ENCODE measurements at places on chromosomes 4 and X.

DNA sequence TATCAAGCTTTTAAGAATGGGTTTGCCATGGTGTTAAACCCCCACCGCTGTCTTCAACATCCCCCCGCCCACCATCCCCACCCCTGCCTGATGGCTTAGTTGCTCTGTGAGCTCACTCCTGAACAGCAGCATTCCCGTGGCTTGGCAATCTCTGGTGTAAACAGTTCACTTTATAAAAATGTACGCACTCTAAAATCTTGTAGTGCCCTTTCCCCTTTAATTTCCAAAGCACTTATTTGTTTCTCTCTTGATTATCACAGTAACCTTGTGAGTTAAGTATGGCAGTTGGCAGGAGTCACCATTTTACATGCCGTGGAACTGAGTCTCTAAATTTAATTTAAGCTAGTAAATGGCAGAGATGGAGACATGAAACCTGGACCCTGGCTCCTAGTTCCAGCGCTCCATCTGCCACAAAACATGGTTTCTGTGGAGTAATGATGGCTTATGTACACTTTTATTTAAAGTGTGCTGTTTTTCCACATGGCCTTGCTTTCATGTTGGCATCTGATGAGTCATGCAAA is 123.1 kb downstream of the AFF1 start:
- no peak for DNase-seq

- DNase-seq = no peak
These were observed 71.1 kb upstream of the PHOX2B start for GRCh38 chr4:41819621-41820020.

DNA sequence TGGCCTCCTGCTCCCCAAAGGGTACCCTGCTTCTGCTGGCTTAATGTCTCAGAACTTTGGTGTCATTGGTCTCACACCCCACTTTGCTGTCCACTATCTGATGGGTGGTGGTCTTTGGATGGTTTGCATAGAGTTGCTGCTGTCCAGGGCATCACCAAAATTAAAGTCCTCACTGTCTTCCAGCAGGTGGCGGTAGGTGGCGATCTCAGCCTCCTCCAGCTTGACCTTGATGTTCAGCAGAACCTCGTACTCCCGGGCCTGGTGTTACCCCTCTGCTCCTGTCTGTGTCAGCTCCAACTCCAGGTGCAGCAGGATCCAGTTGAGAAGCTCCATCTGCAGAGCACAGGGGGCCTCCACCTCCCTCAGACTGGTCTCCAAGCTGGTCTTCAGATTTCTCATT is 1169.5 kb upstream of the PABPC4L start:
- no peak for DNase-seq

DNA sequence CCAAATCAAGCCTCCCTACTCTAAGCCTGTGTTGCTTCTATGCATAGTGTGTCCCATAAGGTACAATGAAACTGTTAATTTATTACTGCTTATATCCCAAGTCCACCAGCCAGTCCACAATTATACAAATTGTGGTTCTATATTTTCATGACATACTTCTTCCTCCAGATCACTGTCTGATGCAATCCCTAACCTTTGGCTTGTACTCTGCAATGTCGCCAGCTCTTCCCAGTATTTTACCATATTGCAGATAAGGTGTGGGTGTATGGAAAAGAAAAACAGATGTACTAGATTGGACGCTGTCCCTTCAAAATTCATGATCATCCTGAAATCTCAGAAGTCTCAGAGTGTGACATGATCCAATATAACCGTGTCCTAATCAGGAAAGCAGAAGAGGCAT is 286.2 kb downstream of the GASK1B start:
- no peak for DNase-seq

GRCh38 chr4:40448875-40449274 is 113.7 kb downstream of the CHRNA9 start:
- no peak for DNase-seq

- peak; percentile 78 for DNase-seq
These were observed 15.3 kb downstream of the UGT2B15 start for GRCh38 chr4:68654946-68655721.

DNA sequence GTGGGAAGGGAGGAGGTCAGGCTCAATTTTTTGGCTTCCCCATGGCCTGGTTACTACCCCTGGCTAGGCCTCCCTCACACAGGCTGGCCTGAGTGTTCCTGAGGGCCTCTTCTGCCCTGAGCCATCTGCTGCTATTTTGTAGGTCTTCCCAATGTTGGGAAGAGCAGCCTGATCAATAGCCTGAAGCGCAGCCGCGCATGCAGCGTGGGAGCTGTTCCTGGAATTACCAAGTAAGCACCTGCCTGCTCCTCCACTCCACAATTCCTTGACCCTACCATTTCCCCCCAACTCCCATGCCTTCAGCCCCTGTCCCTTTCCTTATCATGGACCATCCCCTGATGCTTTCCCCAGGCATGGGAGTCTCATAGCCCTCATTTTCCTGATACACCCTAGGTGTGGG is 20.8 kb downstream of the GNL3L start:
- DNase-seq = no peak

GRCh38 chrX:989959-990510 is 222.4 kb downstream of the CRLF2 start:
- DNase-seq = peak; percentile 36

- no peak for DNase-seq
These were observed 232.9 kb upstream of the ANKRD50 start for GRCh38 chr4:124945422-124945821.

GRCh38 chr4:17447675-17448298 is 64.1 kb downstream of the QDPR start:
- DNase-seq = peak; percentile 66

- peak; percentile 5 for DNase-seq
These were observed 75.1 kb upstream of the CXorf66 start for GRCh38 chrX:140040386-140040785.

- DNase-seq = no peak
These were observed 626 bp downstream of the TBC1D1 start for GRCh38 chr4:37891260-37892159.

- peak; percentile 49 for DNase-seq
These were observed at the start of gene KLF8 for GRCh38 chrX:56232221-56233082. KLF8 (plus strand) TSS chrX:56232356; CDS start chrX:56233335, 979 bp downstream.

DNA sequence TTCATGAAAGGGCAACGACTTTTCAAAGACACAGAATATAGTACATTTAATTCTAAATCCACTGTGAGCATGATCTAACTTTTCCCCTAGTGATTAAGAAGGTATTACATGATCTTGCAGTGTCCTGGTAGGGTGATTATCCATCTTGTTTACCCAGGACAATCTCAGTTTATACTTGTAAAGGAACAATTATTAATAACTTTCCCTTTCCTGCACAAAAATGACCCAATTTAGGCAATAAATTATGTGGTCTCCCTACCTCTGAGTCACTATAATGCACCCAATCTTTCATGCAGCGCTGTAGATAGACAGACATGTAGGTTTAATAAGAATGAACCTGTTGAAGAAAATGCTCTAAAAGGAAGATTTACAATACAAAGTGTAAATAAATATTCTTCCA is 22.7 kb downstream of the UNC5C start:
- DNase-seq = no peak

GRCh38 chr4:174259580-174259979 is 23.9 kb downstream of the FBXO8 start:
- DNase-seq = no peak

DNA sequence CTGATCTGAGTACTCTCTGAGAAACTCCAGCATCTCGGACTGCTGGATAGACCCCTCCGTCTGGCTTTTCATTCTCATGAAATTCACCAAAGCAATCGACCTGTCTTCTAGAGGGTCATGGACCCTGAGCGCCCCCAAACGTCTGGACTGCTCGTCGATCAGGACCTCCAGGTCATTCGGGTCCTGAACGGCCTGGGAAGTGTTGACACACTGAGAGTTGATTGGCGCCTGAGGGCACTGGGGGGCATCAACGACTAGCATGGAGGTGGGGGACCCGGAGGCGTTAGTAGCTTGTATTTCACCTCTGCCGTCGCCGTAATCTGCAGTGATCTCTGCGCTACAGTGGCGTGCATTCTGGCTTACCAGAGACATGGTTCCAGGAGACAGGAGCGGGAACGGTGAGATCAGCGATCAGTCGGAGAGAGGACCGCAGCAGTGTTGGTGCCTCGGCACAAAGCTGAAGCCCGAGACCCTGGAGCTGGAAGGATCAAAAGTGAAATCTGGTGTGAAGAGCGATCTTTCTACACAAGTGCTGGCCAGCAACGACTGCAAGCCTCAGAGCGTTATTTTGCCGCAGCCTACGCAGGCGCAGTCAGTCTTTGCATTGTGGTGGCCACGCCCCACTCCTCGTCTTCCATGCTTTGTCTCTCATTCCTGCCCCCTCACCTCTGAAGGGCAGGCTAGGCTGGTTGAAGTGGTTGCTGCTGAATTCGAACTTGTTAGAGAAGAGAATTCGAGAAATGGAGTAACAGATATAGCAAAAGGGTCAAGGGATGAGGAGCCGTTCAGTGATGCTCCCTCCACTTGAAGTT is at the start of gene MAGEE2:
Gene MAGEE2 (minus strand): TSS at position 575 of the 812 bp plus-strand sequence. CDS start 203 bp downstream, at position 372.
- no peak for DNase-seq

DNA sequence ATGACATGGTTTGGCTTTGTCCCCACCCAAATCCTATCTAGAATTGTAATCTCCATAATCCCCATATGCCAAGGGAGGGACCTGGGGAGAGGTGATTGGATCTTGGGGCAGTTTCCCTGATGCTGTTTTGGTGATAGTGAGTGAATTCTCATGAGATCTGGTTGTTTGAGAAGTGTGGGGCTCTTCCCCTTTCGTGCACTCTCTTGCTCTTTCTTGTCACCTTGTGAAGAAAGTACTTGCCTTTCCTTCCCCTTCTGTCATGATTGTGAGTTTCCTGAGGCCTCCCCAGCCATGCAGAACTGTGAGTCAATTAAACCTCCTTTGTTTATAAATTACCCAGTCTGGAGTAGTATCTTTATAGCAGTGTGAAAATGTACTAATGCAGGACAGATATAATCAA is 36.4 kb upstream of the FREM3 start:
- no peak for DNase-seq

DNA sequence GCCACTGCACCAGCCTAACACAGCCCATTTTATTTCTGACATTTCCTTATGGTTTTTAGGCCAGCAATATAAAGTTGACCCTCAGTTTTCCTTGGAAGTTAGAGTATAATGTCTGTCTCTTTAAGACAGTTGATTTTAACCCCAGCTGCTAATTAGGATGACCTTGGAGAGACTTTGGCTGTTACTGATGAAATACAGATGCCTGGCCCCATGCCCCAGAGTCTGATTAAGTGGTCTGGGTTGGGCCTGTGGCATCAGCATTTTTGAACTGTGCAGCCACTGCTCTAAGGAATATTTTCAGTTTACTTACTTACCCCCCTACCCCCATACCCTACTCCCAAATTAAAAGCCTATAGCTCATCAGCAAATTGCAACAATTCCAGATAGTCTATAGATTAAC is 85.8 kb downstream of the DCLK2 start:
- DNase-seq = no peak

- DNase-seq = no peak
These were observed 7.9 kb downstream of the VEGFC start for GRCh38 chr4:176784816-176785215.

DNA sequence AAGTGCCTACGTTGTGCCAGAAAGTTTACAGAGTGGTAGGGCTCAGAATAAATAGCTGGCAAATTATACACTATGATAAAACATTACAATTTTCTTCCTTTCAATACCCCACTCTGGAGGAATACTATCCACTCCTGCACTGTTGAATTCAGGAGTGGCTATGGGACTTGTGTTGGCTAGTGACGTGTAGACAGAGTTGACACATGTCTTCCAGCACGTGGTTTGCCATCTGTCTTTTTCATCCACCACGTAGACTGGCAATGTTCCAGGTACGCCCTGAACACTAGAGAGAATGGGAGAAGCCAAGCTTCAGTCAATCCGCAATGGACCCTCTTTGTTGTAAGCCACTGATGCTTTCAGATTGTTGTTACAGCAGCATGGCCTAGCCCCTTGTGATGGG is 168.8 kb upstream of the RBPJ start:
- DNase-seq = no peak

- no peak for DNase-seq
These were observed 13.7 kb downstream of the ARX start for GRCh38 chrX:25001808-25002660.

DNA sequence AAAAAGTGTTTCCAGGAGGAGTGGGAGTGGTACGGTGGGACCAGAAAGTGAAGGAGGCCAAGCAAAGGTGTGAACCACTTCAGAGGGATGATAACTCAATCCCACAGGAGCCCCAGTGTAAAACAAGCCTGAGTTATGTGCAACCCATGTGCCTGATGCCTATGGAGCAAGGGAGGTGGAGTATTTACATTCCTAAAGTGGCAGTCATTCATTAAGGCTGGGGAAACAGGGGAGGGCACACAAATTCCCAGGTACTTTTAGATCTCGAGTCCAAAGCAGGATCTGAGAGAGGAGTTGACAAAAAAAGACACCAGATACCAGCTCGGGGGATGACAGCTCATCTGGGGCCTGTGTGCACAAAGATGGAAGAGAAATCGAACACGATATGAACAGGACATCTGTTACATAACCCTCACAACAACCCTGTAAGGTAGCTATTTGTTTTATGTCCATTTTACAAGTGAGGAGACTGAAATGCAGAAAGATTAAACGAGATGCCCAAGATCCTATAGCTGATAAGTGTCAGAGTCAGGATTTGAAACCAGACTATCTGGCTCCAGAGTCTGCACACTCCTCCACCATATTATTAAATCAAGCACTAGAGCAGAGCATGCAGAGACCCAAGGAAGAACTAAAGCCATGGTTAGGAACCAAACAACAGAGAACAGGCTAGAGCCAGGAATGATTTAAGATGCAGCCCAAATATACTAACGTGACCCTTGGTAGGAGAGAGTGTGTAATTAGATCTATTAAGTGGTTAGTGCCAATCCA is 91.9 kb upstream of the MAPK10 start:
- peak; percentile 65 for DNase-seq

GRCh38 chr4:122167369-122167768 is 15.2 kb downstream of the BLTP1 start:
- no peak for DNase-seq

- no peak for DNase-seq
These were observed 1546.6 kb upstream of the TENM3 start for GRCh38 chr4:180696460-180697092.

- peak; percentile 92 for DNase-seq
These were observed 17.7 kb upstream of the N4BP2 start for GRCh38 chr4:40038977-40039376.

- no peak for DNase-seq
These were observed 53.1 kb downstream of the RASGEF1B start for GRCh38 chr4:81418572-81418971.

GRCh38 chr4:165208221-165208652 is 876 bp downstream of the KLHL2 start:
- DNase-seq = no peak

DNA sequence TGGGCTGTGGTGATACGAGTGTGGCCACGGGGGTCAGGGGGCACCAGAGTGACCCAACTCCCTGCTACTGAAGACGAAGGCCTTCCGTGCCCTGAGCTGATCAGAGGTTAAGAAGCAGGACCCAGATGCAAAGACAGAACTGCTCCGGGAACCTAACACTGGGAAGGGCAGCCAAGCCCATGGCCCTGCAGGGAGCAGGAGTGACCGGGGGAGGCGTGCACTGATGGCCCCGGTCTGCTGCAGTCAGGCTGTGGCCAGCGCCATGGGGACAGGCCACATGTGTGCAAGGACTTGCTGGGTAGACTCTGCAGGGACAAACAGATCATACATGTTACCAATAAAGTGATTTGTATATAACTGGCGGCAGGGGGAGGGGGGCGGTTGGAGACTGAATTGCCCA is 74.6 kb downstream of the ACOX3 start:
- no peak for DNase-seq

Measured in foreskin keratinocyte (primary cell).